ENCODE measurements at places on chromosomes 12 and 14.

DNA sequence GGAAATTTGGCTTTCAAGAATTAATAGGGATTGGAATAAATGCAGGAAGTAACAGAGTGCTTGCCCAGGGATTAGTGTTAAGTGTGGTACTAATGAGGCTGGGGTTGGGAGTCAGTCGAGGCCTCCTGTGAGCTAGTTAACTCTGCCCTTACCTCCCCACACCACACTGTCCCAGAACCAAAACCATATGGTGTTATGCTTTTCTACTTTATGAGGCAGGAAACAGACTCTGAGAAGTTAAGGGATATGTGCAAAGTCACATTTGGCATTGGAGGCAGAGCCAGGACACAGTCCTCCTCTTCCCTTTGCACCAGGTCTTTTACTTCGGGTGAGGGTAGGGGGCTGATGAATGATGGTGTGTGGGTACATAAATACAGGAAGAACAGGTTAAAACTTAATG lies 41.9 kb downstream of the PELI2 start:
- no peak overlapping the region for H3K4me3 ChIP-seq
- no peaks in the 10 kb centered on the region for H3K36me3 ChIP-seq
- no peak for DNase-seq
- peaks cover 7% of the 10 kb centered on the region for H3K4me1 ChIP-seq
- no peaks in the 10 kb centered on the region for H3K27me3 ChIP-seq
- H3K27ac ChIP-seq, result no peak overlapping the region

DNA sequence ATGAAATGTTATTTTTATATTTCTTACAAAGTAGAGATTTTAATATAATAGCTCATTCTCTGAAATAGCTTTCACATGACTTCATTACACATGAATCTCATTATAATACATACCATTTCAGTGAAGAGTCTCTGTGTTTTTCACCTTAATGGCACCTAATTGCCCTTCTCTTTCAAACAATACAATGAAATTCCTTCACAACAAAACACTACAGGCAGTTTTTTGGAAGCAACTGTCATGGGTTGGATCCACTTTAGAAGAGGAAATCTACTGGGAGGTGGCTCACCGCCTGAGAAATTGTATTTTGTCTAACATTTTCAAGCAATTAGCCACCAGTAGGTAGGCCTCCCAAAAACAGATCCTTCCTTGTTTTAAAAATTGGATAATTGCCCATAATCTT lies 40.3 kb upstream of the RGS6 start:
- no peaks in the 10 kb centered on the region for H3K27me3 ChIP-seq
- H3K27ac ChIP-seq, result no peak overlapping the region

DNA sequence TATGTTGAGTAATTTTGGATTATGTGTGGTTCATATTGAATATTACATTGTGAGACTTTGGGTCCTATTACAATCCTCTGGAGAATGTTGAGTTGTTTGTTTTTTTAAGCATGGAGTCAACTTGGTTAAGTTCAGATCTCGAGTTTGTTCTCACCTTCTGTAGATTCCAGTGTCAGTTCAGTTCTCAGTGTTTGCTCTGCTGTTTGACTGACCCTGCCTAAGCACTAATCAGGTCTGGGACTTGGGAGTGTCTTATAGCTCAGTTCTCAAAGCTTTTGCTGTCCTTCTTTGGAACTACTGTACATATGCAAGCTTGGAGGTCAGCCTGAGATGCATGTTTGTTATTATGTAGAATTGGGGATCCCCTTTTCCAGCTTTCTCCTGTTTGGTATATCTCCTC lies 63.1 kb downstream of the DIP2B start:
- H3K36me3 ChIP-seq, result no peaks in the 10 kb centered on the region
- peaks cover 44% of the 10 kb centered on the region for H3K4me1 ChIP-seq
- no peaks in the 10 kb centered on the region for H3K27me3 ChIP-seq
- DNase-seq, result no peak
- H3K4me3 ChIP-seq, result no peak overlapping the region

DNA sequence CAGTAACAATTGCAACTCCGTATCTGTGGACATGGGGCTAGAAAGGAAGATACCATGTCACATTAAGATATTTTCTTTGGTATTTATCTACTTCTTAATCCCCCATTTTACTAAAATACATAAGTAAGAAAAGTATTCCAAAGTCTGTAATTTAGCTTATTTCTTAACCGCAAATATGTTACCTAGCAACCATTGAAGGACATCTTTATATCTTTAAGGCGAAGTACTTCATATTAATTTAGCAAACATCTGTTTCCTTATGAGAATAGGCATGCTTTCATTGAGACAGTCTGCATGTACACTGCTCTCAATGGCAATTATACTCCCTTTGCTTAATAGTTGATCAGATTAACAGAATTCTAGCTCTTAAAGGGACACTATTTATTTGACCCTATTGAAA lies 88.8 kb downstream of the NAV3 start:
- H3K36me3 ChIP-seq, result no peaks in the 10 kb centered on the region
- peaks cover 3% of the 10 kb centered on the region for H3K27me3 ChIP-seq
- H3K4me1 ChIP-seq, result no peaks in the 10 kb centered on the region
- no peak overlapping the region for H3K4me3 ChIP-seq

GRCh38 chr14:99475179-99475578 lies 5.5 kb downstream of the SETD3 start:
- H3K4me3 ChIP-seq, result no peak overlapping the region
- DNase-seq, result no peak
- H3K4me1 ChIP-seq, result peaks cover 16% of the 10 kb centered on the region
- no peak overlapping the region for H3K27ac ChIP-seq
- H3K27me3 ChIP-seq, result no peaks in the 10 kb centered on the region
- peaks cover 3% of the 10 kb centered on the region for H3K36me3 ChIP-seq

DNA sequence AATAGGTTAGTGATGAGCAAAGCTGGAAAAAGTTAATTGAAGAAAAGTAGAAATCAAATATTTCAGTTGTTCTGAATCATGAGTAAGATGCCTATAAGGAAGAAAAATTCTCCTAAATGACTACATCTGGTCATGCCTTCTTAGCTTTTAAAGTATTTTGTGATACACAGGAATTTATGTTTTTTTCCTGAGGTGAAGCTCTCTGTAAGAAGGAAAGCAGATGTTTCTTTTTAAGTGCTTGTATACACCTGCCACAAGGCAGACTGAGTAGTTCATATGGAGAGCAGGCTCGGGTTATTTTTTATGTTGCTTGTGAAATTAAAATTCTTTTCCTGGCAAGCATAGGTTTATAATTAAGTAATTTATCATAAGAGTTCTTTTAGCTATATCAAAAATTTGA lies 275.2 kb downstream of the RAD51B start:
- no peaks in the 10 kb centered on the region for H3K4me1 ChIP-seq
- H3K27ac ChIP-seq, result no peak overlapping the region
- H3K27me3 ChIP-seq, result no peaks in the 10 kb centered on the region
- no peak for DNase-seq
- H3K36me3 ChIP-seq, result no peaks in the 10 kb centered on the region

DNA sequence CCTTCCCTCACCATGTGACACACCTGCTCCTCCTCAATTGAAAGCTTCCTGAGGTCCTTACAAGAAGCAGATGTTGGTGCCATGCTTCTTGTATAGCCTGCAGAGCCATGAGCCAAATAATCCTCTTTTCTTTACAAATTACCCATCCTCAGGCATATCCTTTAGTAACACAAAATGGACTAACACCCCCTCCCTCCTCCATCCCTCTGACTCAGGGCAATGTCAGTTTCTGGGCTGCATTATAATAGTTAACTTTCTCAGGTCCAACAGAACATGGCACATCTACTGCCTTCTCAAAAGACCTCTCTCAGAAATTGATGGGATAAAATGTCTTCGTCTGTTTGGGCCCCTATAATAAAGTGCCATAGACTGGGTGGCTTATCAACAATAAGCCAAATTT lies 287.0 kb downstream of the DPF3 start:
- H3K4me3 ChIP-seq, result no peak overlapping the region
- H3K27me3 ChIP-seq, result no peaks in the 10 kb centered on the region
- H3K36me3 ChIP-seq, result no peaks in the 10 kb centered on the region
- no peak for DNase-seq
- H3K27ac ChIP-seq, result peak overlapping the region; percentile 99
- peaks cover 57% of the 10 kb centered on the region for H3K4me1 ChIP-seq

DNA sequence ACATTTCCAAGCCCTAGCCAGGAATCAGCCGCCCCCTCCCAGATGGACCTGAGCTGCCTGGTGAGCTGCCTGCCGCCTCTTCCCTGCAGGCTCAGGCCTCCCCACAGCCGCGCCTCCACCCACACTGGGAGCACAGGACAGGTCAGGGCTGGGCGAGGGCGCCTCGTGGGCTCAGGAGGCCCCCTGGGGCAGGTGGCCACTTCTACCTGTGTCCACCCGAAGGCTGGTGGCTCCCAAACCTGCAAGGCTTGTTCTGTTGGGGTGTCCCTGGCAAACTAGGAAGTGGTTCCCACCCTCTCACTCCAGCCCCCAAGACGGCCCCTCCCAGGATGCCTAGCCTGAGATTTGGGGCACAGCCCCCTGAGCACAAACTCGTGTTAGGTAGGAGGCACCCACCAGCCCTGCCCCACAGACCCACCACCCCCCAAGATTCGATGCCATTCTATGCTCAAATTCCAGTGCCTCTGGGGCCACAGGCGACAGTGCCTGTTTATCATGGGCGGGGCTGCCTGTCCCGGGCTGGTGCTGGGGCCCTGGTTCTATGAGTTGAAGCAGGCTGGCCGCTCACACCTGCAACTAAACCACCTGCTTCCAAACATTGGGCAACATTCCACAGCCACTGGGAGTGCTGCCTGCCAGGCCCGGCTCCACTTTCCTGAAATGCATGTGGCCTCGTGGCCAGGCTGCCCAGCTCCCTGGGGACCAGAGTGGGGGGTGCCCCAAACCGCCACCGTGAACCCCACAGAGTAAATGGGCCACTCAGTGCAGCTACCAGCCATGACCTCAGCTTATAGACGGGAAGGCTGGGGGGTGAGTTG lies 6.8 kb downstream of the MMP17 start:
- H3K27me3 ChIP-seq, result no peaks in the 10 kb centered on the region
- no peak for DNase-seq
- no peak overlapping the region for H3K27ac ChIP-seq
- H3K4me1 ChIP-seq, result peaks cover 29% of the 10 kb centered on the region
- H3K4me3 ChIP-seq, result no peak overlapping the region

GRCh38 chr14:90406384-90406798 lies 9.6 kb downstream of the CALM1 start:
- no peak for DNase-seq
- peaks cover 66% of the 10 kb centered on the region for H3K36me3 ChIP-seq
- no peak overlapping the region for H3K27ac ChIP-seq
- H3K4me1 ChIP-seq, result peaks cover 16% of the 10 kb centered on the region
- H3K27me3 ChIP-seq, result no peaks in the 10 kb centered on the region
